ENCODE measurements at places on chromosomes 2 and 18.
A peak's percentile ranks its signal among the peaks of the same experiment; 100 is the strongest.

DNA sequence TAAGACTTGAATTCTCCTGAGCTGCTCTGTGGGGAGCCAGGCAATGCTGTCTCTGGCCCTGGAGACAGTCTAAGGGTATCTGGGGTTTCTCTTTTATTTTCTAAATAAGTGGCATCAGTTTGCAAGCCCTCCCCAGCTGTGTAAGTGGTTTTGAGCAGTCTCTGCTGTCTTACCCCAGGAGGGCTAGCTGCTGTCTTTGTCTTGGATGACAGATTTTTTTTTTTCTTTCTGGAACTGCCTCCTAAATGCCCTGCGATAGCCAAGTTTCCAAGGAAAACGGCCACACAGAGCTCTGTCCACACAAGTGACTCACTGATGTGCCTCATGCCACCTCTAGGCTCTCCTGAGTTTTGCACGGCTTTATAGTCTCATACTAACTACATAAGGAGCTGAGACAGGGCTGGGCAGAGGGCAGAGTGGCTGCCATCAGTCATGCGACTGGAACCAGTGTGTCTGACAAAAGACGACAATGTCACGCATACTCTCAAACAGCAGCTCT lies 37.2 kb upstream of the THOC1 start:
- DNase-seq: no peak

GRCh38 chr2:200943527-200944105 lies 19.8 kb downstream of the ORC2 start:
- DNase-seq: no peak

- peak; percentile 32 for DNase-seq
Observed at GRCh38 chr2:172442072-172442895, 14.9 kb downstream of the ITGA6 start.

DNA sequence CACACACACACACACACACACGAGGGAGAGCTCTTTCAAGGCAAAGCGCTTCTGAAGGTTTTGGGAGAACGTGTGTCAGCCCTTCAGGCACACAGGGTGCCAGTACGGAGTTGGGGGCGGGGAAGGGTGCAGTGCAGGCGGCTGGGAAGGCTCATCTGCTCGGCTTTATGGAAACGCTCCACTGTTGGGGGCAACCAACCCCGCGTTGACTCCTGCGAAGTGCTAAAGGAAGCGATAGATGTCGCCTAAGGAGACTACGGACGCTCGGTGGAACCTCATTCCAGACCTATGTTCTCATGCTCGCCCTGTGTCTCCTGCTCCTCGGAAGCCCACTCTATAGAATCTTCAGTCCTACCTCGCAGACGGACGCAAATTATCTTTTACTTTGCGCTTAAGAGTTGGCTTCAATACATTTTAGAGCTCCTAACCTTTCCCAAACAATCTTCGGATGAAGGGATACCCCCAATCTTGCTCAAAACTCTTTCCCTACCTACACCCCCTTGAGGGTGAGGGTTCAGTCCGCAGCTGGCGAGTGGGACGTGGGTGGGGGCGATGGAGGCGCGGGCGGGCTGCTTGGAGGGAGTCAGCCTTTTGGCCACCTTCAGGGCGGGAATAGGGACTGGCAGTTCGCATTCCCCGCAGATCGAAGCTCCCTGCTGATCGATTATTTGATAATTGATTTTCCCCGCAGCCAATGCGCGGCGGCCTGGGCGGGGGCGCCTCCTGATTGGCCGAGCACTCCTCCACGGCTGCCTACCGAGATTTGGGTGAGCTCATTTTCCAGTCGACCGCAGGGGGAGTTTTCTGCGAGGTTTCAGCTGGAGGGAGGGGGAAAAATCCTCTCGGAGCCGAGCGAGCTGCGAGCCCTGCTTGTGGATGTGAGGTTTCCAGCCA lies 1.9 kb upstream of the MEIS1 start:
- DNase-seq: peak; percentile 26

DNA sequence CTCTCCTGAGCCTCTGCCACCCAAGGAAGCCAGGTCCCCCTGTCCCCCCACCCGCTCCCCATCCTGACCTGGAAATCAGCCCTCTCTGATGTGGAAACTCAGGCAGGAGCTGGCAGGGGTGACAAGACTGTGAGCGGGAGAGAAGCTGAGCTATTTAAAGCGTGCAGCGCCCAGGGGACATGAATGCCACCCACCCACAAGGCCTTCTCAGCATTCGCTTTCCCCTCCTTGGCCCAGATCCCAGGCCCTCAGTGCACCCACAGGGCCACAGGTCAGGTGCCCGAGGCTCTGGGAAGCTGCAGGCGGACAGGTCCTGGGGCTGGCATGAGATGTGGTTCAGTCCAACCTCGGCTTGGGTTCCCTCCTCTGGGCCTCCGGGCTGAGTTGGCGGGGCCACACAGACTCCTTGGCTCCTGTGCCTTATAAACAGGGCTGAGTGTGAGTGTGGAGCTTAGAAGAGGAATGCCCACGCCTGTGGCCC lies 168.3 kb downstream of the SMAD7 start:
- no peak for DNase-seq

DNA sequence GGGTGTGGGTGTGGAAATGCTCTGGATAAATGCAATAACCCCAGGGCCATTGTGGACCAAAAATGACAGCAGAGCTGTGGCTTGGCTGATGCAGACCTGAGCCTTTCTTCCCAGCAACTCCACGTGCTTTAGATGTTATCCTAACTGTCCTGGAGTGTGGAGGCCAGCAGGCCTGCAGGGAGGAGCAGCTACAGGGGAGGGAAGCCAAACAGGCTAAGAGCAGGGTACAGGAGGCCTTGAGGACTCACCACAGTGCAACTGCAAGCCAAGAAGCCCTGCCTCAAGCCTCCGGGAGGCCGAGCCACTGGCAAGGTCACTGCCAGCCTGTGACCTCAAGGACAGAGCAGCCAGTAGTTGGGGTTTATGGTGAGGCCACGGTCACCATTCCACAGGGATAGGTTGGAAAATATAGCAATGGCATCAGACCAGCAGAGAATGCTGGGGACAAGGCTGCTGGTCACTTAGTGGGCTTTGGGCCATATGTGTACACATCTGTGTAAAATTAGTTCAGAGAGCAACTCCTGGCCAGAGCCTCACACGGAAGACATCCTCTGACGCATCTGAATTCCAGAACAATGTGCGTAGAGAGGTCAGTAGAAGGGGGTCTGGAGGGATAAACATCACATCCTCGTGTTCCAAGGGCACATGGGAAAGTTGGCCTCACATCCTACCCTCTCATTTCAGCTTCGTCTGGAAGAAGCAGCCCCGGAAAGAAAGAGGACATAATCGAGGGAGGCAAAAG lies 76.2 kb upstream of the UPP2 start:
- DNase-seq: no peak

- DNase-seq: no peak
Observed at GRCh38 chr18:75209951-75210258, 692 bp upstream of the TSHZ1 start.

GRCh38 chr2:144015655-144016245 lies 504.2 kb downstream of the ZEB2 start:
- DNase-seq: no peak

DNA sequence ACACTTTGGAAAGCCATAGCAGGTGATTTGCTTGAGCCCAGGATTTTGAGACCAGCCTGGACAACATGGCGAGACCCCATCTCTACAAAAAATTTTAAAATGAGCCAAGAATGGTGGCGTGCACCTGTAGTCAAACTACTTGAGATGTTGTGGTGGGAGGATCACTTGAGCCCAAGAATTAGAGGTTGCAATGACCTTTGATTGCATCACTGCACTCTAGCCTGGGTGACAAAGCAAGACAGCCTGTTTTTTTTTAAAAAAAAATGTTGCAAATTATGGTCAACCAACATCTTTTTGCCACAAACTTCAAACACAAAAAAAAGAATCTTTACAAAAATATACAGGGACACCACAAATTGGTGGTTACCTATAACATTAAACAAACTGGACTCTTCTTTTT lies 40.3 kb downstream of the MEX3C start:
- DNase-seq: no peak

DNA sequence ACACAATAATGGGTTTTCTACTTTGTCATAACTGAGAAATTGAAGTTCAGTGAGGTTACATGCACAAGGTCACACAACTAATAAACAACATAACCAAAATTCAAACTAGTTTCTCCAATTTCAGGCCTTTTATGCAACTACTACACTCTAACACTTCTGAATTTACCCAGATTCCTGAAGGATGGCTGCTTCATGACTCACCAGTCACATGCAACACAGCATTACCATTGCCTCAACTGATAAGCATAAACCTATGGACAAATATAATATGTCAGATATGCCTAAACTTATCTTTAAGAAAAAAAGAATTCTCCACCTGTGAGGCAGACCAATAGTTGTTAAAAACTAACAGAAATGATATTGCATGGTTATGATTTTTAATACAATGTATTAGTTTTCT lies 586.5 kb upstream of the SLC8A1 start:
- no peak for DNase-seq

DNA sequence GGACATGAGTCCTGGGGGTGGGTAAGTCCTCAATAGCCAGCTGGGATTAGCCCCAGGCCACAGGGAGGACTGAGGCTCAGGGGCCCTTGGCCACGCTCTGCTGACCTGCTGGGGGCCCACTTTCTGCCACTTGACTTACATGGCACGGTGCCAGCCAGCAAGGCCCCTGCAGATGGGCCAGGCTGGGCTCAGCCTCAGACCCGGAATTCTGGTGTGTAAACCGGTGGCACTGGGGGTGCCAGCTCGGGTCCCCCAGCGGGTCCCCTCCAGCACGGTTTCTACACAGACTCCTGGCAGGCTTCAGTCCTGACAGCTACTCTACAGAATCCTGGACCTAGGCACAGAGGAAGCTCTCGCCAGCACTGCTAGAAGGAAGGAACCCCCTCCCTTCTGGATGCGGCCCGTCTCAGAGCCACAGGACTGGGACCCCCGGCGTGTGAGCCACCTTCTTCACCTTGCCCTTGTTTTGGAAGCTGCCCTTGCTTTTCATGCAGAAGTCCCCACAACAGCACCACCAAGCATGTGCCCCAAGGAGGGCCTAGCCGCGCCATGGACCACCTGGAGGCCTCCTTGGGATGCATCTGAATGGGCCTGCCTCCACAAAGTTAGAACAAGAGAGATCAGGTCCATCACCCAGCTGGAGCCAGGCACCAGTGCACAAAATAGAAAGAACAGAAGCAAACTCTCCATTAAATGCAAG lies 8.0 kb downstream of the HDAC4 start:
- DNase-seq: no peak

DNA sequence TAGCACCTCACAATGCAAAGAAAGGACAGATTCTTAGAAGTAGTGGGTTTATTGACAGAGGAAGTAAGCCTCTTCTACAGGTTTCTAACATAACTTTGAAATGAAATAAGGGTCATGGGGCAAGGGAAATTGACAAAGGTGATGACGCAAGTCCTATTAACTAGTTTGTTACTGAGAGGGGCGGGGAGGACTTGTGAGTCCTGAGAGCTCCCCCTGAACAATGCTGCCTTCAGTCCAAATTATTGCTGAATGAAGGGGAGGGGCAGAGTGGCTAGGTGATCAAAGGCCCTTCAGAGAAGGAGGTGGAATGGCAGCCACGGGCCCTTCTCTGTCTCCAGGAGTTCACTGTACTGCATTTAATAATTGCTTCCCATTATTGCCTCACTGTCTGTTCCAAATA lies 390.0 kb downstream of the MEIS1 start:
- no peak for DNase-seq

DNA sequence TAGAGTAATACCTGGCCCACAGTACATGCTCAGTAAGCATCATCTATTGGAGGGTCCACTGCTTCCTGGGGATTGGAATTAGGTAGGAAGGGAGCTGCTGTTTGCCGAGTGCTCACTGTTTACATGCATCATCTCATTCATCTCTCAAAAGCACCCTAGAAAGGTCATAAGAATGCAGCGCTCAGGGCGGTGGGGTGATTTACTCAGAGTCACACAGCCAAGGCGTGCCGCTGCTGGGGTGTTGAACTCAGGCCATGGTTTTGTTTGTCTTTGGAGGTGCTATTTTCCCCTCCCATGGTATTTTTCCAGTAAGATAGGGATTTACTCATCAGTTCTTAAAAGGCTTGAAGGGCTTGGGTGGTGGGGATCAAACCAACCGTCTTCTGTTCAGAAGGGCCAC lies 227.5 kb downstream of the LDLRAD4 start:
- no peak for DNase-seq

DNA sequence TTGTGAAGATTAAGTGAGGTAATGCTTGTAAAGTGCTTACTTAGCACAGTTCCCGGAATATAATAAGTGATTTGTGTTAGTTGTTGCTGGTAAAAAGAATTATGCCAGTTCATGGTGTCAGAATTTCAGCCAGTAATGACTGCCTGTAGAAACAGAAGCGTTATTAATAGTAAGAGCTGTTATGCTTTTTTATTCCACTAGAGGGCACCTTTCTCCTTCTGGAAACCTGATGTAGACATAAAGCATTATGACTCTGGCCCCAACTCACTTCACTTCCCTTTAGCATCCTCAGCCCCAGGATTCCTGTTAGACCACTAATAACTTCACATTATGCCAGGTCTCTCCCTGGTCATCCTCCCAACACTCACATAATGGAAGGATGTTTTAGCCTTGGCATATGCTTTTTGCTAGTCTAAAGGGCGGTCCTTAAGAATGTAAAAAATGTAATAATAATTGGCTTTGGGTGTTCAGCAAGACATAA lies 34.9 kb downstream of the C18orf54 start:
- DNase-seq: peak; percentile 70

DNA sequence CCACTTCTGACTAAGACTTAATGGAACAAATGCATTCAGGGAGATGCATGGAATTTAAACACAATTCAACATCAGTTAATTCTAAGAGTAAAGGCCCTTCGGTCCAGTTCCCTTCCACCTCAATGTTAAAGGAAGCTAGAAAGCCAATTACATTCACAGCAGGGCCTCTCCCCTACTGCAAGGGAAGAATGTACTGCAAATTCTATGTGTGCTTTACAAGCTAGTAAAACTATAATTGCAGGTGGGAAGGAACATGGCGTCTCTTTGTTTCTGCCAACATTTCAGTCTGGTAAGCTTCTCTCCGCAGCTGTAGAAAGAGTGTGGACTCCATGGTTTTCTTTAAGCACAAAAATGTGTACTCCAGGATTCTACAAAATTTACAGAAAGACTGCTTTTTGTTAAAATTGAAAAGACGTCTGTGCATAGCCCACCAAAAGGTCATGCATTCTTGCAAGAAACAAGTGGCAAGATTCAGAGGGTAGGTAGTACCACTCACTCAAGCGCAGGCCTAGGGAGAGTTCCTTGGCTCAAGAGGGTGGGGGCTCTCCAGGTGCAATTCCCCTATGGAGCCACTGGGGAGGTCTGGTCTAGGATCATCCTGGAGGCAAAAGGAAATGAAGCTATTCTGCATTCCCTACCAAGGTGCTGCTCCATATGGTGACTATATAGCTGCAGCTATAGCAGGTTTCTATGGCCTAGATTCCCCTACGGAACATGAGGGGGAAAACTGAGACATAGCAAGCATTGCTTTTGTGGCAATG lies 127.0 kb upstream of the FZD5 start:
- DNase-seq: no peak

DNA sequence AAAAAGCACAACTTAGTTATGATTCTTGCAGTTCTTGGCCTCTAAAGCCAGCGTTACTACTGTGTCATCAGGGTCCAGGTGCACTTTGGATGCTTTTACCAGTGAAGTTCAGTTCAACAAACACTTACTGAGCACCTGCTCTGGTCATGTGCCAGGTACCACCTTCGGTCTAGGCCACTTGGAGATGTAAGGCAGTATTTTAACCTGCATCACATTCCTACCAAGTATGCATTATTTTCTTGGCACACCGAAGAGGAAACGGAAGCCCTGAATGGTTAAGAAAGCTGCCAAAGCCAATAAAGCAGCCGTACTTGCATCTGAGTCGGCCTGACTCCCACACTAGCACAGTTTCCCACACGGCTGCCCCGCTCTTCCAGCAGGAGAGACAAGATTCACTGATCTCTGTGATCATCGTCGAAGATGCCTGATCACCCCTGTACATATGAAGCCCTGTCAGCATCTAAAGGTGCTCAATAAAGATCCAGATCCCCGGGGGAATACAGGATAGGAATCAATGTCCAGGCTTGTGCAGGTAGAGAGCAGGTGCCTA lies 427.1 kb downstream of the EIPR1 start:
- DNase-seq: no peak

All from CD4-positive, alpha-beta T cell treated with Interleukin-17A for 1 hour (primary cell).